ENCODE measurements at places on chromosomes 6 and 20.

DNA sequence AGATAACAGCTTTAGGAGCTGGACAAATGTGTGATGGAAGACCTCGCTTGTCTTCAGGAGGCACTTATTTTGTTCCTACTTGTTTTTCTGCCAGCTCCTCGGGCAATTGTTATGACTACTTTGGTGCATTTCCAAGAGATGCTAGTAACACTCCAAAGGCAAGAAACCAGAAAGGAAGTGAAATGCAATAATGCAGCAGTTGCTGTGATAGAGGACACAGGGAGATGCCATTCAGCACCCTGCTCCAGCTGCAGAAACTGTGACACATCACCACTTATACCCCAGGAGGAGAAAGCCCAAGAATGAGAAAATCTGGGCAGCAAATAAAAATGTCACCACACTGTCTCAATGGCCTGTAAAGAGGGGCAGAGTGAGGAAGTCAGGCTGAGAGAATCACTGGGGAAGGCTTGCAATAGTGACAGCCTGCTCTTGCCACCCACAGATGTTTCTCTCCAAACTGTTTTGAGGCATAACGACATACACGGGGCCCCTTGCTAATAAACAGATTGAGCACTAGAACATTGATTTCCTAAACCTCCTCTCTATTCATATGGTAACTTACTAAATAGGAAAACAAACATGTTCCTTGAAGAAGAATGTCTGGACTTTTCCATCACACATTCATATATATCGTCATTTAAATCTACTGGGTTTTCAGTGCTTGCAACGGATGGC, 231.0 kb upstream of the PRND start:
- no peak for DNase-seq

DNA sequence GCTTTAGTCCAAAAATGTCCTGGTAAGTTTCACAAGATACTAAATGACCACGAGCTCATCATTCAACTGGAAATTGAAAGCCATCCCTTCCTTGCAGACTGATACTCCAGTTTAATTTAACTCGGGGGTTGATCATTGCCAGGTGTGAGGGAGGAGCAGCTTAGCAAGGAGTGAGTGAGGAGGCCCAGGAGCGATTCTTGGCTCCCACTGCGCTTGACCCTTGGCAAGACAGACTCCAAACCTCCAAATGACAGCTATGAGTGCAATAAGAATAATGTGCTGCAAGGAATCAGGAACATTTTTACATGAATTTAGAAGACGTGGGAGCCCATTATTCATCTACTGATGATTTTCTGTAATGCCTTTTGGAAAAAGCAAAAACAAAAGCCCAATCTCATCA, 64.9 kb downstream of the LAMA4 start:
- no peak for DNase-seq

- DNase-seq = peak; percentile 70
These were observed 60.0 kb downstream of the TRIM27 start for GRCh38 chr6:28863604-28864325.

DNA sequence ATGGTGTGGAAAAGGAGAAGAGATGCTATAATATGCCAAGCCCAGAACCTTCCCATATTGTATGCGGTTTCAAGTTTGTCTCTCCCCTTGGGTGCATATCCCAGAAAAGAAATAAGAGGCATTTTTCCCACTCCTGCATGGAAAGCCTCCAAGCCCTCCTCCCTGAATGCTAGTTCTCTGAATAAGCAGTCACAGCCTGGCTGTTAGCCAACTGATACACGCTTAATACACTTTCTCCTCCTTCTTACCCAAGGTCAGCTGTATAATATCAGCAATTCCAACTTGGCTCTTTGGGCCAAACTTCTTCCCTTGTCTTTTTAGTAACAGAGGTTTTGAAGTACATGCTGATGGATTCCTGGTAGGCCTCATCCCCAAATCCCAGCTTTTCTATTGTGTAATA, 440.1 kb downstream of the EPHA7 start:
- no peak for DNase-seq

GRCh38 chr6:1820714-1821113, 211.0 kb downstream of the FOXC1 start:
- no peak for DNase-seq

DNA sequence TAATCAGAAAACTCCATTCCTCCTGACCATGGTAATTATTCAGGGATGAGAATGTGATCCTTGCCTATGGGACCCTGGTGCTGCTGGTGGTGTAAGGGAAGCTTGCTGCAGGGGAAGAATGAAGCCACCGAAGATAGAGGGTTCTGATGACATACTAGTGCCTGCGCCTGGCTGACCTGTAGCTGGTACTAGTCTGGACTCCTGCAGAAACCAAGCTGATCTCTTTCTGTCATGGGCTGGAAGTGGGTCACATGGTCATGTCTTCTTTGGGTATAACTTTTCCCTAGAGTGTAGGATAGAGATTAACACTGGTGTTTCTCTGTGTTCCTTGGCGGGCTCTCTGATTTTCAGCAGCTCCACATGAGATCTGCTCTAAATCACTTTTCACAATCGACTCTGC, 8.6 kb upstream of the SLC4A11 start:
- DNase-seq = no peak

GRCh38 chr20:6685181-6685582, 82.3 kb upstream of the BMP2 start:
- DNase-seq = no peak

DNA sequence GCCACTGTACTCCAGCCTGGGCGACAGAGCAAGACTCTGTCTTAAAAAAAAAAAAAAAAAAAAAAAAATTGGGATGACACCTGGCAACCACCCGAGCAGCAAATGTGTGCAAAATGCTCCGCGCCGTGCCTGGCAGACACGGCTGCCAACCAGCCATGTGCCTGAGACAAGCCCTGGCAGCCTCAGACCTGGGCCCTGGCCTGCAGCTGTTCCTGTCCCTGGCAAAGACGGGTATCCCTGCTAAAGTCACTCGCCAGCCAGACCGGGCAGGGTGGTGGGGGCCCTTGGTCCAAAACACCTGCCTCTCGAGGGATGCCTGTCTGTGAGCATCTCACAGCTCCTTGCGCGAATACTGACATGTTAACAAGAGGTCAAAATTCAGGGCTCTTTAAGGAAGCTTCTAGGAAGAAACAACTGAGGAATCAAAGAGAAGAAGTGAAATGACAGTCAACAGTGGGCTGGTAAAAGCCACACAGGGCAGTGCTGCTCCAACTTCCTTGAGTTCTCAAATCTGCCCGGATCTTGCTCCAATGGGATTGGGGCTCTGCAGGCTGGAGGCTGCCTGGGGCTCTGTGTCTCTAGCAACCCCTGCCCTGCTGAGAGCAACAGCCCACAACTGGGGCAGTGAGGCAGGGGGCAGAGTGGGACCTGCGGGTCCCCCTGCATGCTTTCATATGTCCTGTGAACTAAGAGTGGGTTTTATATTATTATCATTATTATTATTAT, 53.4 kb downstream of the SYTL3 start:
- no peak for DNase-seq

- no peak for DNase-seq
These were observed 194.7 kb upstream of the RREB1 start for GRCh38 chr6:6912817-6913744.

DNA sequence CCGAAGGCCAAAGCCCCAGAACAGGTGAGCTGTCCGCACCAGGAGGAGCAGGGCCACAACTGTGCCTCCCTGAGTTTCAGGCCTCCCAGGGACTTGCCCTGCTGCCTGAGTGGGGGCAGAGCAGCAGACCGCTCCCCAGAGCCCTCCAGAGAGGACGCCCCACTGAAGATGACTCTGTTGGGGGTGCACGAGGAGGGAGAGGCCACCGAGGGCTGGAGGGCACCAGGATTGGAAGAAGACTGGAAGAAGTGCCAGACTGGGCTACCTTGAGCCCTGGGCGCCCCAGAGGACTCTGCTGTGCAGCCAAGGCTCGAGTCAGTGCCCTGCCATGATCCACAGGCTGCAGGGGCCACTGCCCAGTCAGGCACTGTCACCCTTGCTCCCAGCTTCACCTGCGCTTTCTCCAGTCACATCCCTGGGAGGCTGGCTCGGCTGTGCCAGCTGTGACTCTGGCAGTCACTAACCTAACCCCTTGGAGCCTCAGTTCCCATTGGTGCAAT, 11.3 kb downstream of the CST7 start:
- no peak for DNase-seq

- no peak for DNase-seq
These were observed 6.7 kb downstream of the LRRC73 start for GRCh38 chr6:43503443-43503842.

DNA sequence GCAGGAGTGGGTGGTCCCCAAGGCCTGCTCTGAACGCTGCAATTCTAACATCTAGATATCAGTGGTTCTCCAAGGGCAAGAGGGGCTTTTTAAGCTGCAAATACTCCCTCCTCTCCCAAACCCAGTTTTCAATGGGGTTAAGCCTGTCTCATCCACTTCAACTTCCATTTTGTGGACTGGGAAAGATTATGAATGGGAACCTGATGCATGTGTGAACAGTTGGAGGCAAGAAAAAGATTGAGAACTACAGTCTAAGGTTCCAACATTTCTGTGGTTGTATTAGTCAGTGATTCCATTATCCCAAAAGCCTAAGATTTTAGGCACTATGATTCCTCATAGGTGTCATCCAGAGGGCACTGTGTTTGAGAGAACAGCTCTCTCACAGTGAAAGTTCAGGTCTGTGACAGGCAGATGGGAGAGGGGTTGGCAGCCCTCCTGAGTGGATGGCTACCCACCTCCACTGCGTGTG, 53.7 kb downstream of the HNF4A start:
- no peak for DNase-seq

DNA sequence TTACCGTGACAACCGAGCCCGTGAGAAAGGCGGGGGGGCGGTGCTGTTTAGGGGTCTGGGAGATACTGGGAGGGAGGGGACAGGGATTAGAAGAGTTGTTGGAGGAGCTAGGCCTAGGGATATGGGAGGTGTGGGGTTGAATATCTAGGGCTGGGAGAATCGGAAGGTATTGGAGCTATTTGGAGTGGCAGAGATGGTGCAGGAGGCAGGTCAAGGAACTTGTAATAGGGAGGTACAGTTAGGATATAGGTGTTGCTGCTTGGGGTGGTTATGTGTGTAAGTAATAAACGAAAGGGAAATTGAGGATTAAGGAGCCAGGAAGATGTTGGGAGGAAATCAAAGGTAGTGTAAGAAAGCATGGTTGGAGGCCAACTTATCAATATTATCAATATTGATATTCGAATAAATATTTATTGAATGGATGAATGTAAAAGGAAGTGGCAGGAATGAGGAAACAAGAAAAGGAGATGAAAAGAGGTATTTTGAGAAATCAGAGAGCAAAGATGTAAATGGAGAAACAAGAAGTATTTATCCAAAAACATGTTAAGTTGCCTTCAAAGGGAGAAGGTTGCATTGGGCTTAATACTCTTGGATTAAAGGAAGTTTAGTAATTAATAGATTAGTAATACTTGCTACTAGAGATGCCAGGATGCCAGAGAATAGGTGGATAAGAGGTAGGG, 602 bp downstream of the PPP1R11 start:
- DNase-seq = no peak

GRCh38 chr20:1436263-1436662, 30.4 kb downstream of the NSFL1C start:
- DNase-seq = no peak

Measured in stimulated activated CD4-positive, alpha-beta T cell treated with anti-CD3 and anti-CD28 coated beads, Interleukin-15, amount 100 ng/mL, for 48 hours (primary cell).